ENCODE measurements at places on chromosomes 7 and 10.

- no peak for DNase-seq
These were observed 7.3 kb upstream of the GLRX3 start for GRCh38 chr10:130128922-130129321.

DNA sequence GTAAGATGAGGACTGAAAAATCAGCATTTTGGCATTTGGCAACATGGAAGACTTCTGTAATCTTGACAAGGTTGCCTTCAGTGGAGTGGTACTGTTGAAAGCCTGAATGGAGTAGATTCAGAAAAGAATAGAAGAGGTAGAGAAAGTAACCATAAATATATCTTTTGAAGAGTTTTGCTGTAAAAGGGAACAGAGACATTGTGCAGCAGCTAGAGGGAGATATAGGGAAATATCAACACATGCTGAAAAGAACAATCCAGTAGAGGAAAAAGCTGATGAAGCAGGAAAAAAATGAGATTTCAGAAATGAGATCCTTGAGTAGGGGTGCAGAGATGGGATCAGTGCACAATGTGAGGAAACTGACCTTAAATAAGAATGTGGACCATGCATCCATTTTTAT, 60.0 kb downstream of the RAPGEF5 start:
- DNase-seq: peak; percentile 55

DNA sequence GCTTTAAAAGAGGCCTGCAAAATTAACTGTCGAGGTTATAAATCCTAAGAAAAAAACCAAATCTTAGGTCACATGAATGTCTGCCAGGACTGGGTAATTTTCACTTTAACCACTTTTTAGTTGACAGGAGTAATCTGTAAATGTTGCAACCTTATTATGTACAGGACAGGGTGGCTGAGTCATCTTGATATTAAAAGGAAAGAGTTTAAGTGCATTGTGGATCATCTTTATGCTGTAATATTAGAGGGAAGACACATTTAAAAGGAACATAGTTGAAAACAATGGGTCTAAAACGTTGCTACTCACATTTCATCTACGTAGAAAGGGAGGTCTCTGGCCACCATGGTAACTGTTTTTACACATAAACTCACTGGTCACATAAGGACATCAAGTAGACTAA, 115.5 kb downstream of the LSMEM1 start:
- DNase-seq: no peak

DNA sequence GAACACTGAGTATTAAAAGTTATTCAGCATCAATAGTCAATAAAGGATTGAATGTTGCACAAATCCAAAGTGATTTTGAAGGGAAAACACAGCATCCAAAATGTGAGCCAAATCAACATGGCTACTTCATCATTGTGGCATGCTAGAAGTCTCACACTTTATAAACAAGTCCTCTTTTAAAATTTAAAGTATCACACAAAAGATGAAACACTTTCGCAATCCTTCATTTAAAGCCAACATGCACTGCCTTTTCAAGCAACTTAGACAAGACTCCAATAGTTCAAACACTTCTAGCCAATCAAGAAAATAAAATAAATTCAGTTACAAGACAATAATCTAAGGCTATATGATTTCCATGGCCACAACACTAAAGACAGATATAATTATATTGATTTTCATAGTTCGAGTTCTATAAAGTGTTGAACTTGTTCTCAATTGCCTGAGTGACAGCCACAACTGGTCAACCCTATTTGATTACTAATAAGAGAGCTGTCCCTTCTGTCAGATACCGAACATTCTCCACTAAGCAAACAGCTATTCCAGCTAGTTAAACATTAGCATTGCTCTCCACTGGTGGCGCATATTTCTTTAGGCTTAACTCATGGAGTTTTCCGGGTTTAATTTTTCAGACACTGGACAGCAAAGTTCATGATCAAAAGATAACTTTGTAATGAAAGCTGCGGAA, 8.3 kb downstream of the EBF3 start:
- peak; percentile 68 for DNase-seq

DNA sequence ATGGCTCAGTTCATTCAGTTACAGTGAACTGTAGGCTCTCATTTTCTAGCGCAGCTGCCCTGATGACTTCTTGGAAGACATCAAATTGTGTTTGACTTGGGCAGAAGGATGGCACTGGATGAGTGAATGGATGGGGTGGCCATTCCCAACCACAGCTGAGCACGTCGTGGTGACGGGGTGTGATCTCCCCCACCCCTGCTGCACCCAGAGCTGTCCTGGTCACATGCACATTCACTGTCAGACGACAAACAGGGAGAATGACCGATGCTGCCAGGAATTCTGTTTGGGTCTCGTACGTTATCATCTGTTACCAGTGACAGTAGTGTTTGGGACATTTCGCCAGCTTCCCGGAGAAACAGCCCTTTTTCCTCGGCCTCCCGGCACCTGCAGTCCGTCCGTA, 623.2 kb downstream of the SDK1 start:
- DNase-seq: no peak

GRCh38 chr7:90777465-90777864, 181.3 kb downstream of the CDK14 start:
- no peak for DNase-seq

DNA sequence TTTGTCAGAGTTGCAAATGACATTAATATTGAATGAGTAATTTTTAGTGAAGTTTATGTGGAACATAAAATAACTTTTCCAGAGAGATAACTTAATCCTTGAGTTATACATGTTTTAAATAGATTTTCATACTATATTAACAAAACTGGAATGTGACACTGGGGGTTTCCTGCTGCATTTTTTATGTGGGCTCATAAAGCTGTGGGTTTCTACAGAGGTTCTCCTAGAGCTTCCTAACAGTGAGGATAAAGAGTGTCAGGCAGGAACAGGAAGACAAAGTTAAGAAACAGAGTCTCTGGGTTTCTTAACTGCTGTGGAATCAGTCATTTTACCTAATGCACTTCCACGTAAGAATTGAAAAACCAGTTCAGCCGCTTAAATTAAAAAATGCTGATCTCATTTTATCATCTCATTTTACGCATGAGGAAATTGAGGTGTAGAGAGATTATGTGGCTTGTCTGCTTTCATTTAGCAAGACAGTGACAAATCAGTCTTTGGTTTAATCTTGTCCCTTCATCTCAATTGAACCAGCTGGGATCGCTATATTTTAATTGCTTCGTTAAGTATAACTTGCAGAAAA, 5.0 kb downstream of the CD36 start:
- no peak for DNase-seq

Data from dermis blood vessel endothelial cell (primary cell).